T-helper 1 cell treated with Interleukin-12 subunit alpha and Interleukin-12 subunit beta and Interleukin-4 antibody, amounts not matched to agents 30 ng/mL and 1 ng/mL, for 36 hours (primary cell): ENCODE measurements at places on chromosomes 2 and 18. TPM values are rescaled to one million over a fixed set of nuclear protein-coding genes. Genes with fewer than 3 reads are reported as not detected.

The PPM1B gene
- 48.5 and 52.9 TPM in 2 replicates for total RNA-seq

The SGO2 gene
- 26.0 and 27.8 TPM in 2 replicates for total RNA-seq

The CAPN10 gene
- 59.7 and 65.8 TPM in 2 replicates for total RNA-seq

The SIGLEC15 gene
- not detected in 2 replicates for total RNA-seq

The ASAP2 gene
- 0.20 TPM in 2 replicates for total RNA-seq

The ASXL3 gene
- not detected in 2 replicates for total RNA-seq

The AQP12B gene
- total RNA-seq: not detected in 2 replicates

The KIF1A gene
- total RNA-seq: 0.17 and 0.42 TPM in 2 replicates

The SCN3A gene
- 0.02 TPM in 1 of 2 replicates, not detected in the other for total RNA-seq

The HEATR5B gene
- 21.1 and 22.8 TPM in 2 replicates for total RNA-seq

The SLC9A4 gene
- 0.15 and 0.20 TPM in 2 replicates for total RNA-seq

The DCDC2C gene
- total RNA-seq: not detected in 2 replicates

The C2orf81 gene
- total RNA-seq: 3.5 and 3.9 TPM in 2 replicates

The KLHL30 gene
- total RNA-seq: not detected in 2 replicates

The HES6 gene
- total RNA-seq: 1.8 and 2.1 TPM in 2 replicates

The TRABD2A gene
- 65.2 and 66.6 TPM in 2 replicates for total RNA-seq

The RPRM gene
- 0.20 and 0.41 TPM in 2 replicates for total RNA-seq

The CRYGD gene
- total RNA-seq: not detected in 2 replicates

The RAD51AP2 gene
- not detected in 2 replicates for total RNA-seq

The BOLL gene
- total RNA-seq: not detected in 2 replicates

The IL36B gene
- not detected in 2 replicates for total RNA-seq

The ARHGAP28 gene
- not detected in 2 replicates for total RNA-seq
